ENCODE measurements at places on chromosomes 2 and 18.

DNA sequence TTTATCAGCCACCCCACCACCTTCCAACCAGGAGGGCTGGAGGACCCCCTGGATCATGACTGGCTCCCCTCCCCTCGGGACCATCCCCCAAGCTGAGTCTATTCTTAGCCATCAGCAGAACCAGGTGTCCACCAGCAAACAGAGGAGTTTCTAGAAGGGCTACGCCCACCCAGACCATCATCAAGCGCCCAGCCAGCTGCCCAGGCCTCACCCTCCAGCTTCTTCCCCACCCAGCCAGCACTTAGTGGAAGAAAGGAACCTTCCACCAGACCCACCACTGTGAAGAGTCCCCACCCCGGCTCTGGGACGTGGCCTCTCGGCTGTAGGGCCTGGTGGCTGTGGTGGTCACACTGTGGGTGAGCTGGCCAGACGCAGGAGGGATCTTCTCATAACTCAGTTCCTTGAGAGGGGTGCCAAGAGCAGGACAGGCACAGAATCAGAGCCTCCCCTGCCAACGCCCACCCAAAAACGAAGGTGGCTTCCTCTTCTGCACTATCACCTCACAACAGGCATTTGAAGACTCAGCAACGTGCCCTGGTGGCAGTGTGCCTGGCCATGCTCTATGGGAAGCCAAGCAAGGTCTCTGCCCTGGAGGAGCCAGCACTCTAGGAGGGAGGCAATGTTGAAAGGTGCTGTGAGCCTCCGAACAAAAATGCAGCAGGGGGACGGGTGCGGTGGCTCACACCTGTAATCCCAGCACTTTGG is 19.0 kb downstream of the BIN1 start:
- DNase-seq = no peak

DNA sequence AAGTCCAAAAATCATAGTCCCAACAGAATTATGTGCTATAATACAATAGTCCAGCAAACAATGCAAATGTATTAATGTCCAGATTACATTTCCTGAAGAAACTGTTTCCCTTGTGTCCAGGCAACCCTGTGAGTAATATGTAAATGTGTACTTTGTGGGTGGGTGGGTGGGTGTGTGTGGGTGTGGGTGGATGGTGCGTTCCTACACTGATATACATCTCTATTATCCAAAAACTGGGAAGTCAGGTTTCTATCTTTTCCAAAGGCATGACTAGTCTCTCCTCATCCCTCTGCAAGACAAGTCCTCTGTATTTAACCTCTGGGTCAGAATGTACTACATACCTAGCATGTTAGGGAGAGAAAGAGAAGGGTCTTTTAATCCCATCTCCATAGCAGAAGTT is 71.6 kb downstream of the LNPK start:
- DNase-seq = no peak

DNA sequence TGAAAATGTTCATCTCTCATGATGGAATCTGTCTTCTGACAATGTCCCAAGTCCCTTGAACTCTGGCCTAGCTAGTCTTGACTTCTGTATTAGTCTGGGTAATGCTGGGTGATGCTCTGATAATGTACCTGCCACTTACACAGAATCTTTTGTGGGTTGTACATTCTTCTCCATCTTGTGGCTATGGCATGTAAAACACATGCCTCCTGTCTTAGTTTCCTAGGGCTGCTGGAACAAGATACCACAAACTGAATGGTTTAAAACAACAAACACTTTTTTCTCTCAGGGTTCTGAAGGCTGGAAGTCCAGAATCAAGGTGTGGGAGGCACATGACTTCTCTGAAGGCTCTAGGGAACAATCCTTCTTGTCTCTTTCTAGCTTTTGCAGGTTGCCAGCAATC is 57.1 kb downstream of the RAPGEF4 start:
- DNase-seq = no peak

- no peak for DNase-seq
These were observed 33.9 kb upstream of the SEMA4C start for GRCh38 chr2:96903815-96904214.

- no peak for DNase-seq
These were observed 73.0 kb downstream of the COMMD1 start for GRCh38 chr2:61978522-61978921.

GRCh38 chr2:120396861-120397811 is 51.2 kb downstream of the INHBB start:
- no peak for DNase-seq

DNA sequence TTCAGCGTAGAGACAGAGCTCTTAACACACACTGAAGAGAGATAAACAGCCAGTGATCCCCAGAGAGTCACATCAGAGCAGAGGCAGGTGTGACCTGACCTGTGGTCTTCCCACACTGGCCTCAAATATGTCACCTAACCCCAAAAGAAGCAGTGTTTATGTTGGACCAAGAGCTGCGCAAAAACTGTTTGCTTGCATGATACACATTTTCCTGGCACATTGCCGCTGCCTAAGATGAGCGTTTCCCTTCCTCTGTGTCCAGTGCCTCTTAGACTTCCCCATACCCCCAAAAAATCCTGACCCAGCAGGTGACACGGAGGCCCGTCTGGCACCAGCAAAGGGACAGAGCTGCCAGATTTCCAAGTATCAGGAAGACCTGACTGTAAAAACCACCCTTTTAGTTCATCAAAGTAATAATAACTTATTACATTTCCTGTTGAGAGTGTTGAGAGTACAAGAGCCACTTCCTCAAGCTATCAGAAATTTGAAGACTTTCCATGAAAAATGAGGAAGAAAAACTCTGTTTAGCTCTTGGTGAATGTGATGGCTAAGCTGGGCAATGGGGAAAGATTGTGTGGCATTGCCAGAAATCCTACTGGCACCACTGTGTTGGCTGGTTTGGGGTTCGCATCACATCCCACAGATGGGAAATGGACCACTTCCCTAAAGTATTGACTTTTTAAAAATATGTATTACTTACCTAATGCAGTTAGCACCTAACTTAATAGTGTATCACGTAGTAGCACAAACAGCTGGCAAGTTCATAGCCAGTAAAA is 6.7 kb downstream of the TNFRSF11A start:
- DNase-seq = no peak

GRCh38 chr18:63339920-63340484 is 20.4 kb upstream of the BCL2 start:
- no peak for DNase-seq

GRCh38 chr18:61658431-61658830 is 234.4 kb downstream of the RNF152 start:
- no peak for DNase-seq

DNA sequence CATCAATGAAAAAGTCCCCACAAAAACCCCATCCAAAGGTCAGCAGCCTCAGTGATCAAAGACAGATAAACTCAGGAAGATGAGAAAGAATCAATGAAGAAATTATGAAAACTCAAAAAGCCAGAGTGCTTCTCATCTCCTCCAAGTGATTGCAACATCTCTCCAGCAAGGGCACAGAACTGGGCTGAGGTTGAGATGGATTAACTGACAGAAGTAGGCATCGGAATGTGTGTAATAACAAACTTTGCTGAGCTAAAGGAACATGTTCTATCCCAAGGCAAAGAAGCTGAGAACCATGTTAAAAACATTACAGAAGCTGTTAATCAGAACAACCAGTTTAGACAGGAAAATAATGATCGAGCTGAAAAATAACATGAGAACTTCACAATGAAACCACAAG is 442.8 kb upstream of the SYT4 start:
- no peak for DNase-seq

DNA sequence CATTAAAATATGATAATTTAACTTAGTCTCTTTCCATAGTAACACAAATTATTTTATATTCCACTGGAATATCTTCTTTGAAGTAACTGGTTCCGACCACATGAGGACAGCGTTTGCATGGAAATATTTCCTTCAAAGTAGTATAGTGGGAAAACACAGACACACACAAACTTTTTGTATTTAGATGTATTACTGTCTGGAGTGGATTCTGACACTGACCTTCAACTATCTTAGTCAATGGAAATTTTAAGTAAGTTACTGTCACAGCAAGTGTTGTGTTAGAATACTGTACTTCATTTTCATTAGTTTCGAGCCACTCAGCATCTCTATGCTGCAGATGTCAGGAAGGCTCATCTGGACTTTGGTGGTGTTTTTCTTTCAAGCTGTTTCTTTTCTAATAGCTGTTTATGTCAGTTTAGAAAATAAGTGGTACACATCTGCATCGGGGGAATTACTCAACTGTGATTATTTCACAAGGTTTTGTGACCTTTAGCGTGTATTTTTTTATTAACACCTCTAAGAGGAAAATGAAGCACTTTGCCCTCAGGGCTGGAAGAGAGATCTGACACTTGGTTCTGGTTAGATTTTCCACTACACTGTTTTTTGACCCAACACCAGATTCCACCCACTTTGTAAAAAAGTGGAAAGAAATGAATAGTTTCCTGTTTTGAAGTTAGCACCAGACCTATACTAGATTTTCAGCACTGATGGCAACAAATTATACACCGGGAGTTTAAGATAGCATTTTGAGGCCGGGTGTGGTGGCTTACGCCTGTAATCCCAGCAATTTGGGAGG is 18.9 kb upstream of the THOC1 start:
- DNase-seq = no peak

- no peak for DNase-seq
These were observed 52.7 kb downstream of the CUL3 start for GRCh38 chr2:224532441-224532840.

GRCh38 chr2:181853696-181854095 is 37.8 kb upstream of the ITPRID2 start:
- DNase-seq = no peak

DNA sequence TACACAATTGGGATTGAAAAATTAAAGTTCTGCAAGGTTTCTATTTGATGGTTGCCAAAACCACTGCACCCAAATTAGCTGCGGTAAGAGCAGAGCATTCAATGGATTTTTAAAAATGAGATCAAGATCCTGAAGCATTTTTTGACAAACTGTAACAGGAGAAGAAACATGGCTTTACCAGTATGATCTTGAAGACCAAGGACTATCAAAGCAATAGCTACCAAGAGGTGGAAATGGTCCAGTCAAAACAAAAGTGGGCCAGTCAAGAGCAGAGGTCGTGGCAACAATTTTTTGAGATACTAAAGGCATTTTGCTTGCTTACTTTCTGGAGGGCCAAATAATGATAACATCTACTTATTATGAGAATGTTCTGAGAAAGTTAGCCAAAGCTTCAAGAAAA is 186.8 kb downstream of the RDH14 start:
- no peak for DNase-seq

- no peak for DNase-seq
These were observed 17.9 kb downstream of the DAW1 start for GRCh38 chr2:227889336-227889735.

GRCh38 chr2:225398372-225398771 is 1.1 kb upstream of the NYAP2 start:
- no peak for DNase-seq

GRCh38 chr18:59765343-59765742 is 68.1 kb upstream of the CCBE1 start:
- DNase-seq = no peak

DNA sequence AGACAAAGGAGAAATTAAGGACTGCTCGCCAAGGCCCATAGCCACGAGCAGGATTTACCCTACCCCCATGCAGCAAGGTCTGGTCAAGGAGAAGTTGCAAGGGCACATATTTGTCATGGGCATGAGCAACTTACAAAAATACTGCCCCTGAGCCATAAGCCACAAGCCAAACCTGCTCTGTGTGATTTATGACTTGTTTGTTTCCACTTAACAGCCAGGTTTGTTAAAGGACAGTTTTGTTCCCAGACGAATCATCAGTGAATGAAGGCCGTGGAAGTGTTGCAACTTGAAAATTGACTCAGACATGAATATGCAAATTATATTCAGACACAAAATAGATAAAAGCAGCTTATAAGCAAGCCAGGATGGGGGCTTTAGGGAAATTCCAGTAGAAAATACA is 31.3 kb upstream of the EVA1A start:
- DNase-seq = no peak

- DNase-seq = no peak
These were observed 52.7 kb upstream of the NPAS2 start for GRCh38 chr2:100767224-100767653.

DNA sequence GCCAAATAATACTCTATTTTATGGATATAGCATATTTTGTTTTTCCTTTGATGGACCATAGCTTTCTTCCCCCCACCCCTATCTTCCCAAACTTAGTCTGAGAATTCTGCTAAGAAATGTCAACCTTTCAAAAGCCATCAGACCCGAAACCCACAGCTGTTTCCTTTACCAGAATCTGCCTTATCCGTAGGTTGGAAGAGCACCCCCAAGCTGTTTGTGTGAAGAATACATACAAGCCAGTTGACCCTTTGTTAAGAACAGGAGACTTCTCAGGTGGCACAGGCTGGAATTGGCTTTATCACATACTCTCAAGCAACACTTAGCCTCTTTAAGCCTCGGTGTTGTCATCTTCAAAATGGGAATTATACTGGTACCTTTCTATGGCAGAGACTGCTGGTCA is 135.1 kb downstream of the ACTR3 start:
- no peak for DNase-seq

- DNase-seq = no peak
These were observed 83.1 kb downstream of the PTH2R start for GRCh38 chr2:208489687-208490086.

GRCh38 chr18:27652480-27653121 is 467.5 kb upstream of the CHST9 start:
- DNase-seq = no peak

DNA sequence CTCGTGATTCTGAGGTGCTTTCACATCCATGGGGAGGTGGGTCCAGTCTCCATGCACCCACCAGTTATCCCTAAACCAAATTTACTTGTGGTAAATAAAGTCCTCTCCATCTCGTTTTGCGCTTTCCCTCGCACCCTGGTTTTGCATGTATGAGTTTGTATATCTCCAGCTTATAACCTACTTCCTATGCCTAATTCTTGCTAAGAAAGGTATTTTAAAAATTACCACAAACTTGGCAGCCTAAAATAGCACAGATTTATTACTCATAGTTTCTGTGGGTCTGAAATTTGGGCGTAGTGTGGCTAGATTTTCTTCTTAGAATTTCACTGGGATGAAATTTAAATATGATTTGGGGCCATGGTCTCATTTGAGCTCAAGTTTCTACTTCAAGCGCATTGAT is 511.5 kb downstream of the NYAP2 start:
- DNase-seq = no peak

DNA sequence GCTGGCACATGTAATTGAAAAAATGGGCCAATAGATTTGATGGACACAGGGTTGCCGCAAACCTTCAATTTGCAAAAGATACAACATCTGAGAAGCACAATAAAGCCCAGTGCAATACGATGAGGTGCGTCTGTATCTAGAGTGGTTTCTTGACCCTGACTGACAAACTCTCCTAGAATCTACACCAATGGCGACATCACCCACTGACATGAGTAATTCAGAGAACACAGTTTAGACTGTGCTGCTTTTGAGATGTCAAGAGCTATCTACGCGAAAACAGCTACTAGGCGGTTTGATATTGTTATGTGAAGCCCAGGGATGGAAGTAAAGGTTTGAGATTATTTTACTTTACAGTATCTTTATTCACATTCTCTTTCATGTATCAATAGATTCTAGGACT is 104.9 kb downstream of the EIPR1 start:
- DNase-seq = no peak

- no peak for DNase-seq
These were observed 437.7 kb downstream of the SATB2 start for GRCh38 chr2:199019898-199020507.

- DNase-seq = no peak
These were observed 79.7 kb upstream of the APCDD1 start for GRCh38 chr18:10374636-10375293.

GRCh38 chr2:113822087-113822815 is 65.8 kb upstream of the SLC35F5 start:
- no peak for DNase-seq

GRCh38 chr2:177178797-177179196 is 33.8 kb upstream of the HNRNPA3 start:
- DNase-seq = no peak

- no peak for DNase-seq
These were observed 41.9 kb downstream of the CDC42EP3 start for GRCh38 chr2:37629529-37629928.
